ENCODE measurements at places on chromosomes 6 and 20.

- DNase-seq = no peak
These were observed 430.3 kb downstream of the TFAP2A start for GRCh38 chr6:9984607-9985006.

DNA sequence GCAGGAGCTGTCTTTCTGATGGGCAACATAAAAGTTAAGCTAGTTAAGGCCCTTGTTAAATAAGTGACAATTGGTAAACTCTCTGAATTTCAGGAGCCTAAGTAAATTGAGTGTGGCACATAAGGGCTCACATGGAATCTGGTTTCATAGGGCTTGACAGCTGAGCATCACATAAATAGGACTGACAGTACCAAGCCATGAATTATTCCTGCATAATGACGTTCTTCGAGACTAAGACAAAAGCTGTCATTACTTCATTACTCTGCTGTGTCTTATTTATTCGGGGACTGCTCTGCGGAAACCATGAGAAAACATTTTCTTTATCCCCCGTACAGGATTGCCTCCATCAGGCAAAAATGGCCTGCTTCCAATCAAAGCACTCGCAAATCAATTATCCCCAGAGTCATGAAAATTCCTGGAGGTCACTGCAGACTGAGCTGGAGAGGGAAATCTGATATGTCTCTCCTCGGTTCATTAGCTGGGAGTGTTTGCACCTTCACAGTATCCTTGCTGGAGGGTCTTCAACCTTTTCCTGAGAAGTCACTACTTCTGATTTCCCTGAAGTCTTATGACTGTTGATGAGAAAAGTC, 311.4 kb downstream of the CDH26 start:
- DNase-seq = no peak

GRCh38 chr20:53938739-53939138, 131.7 kb downstream of the BCAS1 start:
- DNase-seq = no peak

DNA sequence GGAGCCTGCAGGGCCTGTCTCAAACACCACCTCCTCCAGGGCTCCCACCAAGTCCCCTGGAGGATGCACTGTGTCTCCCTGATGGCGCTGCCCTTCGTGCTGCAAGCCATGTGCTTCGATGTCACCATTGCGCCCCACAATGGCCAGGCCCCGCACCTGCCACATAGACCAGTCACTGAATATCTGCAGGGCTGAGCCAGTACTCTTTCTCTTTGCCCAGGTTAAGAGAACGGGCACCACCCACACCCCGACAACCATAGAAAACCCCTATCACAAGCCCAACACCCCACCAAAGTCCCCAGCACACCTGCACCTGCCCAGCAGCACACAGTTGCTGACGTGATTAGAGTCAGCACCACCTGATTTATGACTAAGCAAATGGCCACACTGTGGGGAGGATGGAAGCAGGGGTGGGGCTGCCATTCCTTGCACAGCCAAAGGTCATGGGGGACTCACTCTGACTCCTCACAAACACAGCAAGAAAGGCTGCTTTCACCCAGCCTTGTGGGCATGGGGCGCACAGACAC, 104.3 kb downstream of the SLC23A2 start:
- DNase-seq = no peak

DNA sequence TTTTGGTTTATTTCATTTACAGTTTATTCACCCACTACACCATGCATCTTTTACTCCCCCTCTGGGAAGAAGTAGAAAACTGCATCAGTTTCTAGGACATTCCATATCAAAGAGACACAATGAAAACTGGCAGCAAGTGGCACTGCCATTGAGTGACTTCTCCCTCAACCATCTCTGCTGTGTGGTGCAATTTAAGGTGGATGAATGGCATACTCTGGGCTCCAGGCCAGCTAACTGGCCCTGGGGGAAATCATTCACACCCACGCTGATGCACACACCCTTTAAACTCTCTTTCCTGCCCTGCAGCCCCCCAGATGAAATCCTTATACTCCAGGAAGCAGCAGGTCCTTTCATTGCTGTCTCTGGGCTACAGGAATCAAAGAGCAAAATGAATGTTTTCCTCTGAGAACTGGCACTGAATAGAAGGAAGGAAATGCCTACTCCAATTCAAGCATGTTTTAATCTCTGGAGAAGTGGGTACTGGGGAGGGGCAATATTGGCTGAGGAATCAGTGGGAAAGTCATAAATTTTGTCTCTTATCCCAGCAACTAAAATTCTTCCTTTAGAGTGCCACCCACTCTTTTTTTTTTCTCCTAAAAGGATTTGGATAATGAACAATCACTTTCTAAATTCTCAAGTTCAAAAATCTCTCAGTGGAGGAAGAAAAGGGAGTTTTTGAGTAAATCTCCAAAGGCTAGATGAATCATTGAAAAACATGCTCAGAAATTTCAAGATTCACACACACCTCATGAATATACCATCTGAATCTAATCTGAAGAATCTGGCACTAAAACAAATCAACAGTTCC, 16.9 kb upstream of the RFPL4B start:
- no peak for DNase-seq

GRCh38 chr6:45718871-45719270, 296.8 kb downstream of the CLIC5 start:
- DNase-seq = no peak

- no peak for DNase-seq
These were observed 87.9 kb upstream of the CDYL start for GRCh38 chr6:4687989-4688947.

GRCh38 chr6:64233746-64234145, 598.1 kb downstream of the PHF3 start:
- no peak for DNase-seq

DNA sequence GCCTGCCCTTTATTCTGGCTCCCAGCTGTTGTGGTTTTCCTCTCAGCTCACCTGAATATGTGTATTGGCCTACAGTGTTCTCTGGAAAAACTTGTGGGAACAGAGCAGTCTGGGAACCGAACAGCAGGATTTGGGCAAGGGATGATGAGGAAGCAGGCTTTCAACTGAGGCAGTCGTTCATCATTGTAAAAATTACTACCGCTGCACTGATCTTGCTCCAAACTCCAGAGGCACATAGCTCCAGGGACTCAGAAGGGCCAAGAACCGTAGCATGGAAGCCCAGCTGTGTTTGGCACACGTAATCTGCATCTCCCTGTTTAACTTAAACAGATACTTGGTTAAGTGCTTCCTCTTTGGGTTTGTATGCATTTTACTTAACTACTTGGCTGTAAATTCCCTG, 48.3 kb upstream of the EEF1A1 start:
- no peak for DNase-seq

- no peak for DNase-seq
These were observed 690.7 kb downstream of the DOK5 start for GRCh38 chr20:55166063-55166462.

GRCh38 chr20:35117196-35117595, 24.6 kb upstream of the TRPC4AP start:
- DNase-seq = no peak

GRCh38 chr20:25213566-25214425, 18.3 kb downstream of the ENTPD6 start:
- DNase-seq = no peak

- DNase-seq = no peak
These were observed 456.9 kb upstream of the JAG1 start for GRCh38 chr20:11130554-11131166.

- DNase-seq = no peak
These were observed 105.2 kb upstream of the MAP7 start for GRCh38 chr6:136655239-136656014.

GRCh38 chr20:36491901-36492617, 49.3 kb upstream of the MYL9 start:
- DNase-seq = no peak

DNA sequence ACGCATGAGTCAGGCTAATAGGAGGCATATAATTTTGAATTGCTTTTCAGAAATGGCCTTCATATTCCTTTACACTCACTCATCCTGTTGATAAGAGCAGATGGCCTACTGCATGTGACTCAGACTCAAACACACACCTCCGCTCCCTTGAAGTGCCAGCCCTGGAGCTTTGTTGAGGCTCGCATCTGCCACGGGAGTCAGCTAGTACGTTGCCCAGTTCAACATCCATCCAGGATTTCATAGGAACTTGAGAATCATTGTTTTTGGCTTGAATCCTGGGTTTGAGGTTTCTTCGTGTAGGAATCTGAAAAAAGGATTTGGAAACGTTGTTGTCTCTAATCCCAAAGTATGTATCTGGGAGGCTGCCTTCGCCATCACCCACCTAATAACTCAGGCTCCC, 87.4 kb upstream of the JAG1 start:
- no peak for DNase-seq

DNA sequence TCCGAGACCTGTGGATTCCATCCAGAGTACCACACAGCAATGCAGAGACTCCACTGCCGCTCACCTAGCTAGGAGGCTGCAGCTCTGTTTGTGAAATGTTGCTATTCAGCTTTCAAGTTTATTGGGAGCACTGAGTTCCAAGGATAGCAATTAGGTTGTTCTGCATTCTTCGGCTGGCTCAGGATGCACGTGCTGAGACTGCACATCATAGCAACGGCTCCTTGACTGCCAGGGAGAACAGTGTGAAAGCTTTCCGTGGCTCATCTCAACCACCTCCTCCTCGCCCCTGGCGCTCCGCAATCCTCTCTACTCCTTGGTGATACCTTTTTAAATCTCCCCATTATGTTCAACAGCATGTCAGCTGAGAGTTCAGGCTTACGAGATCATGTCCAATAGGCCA, 116.6 kb downstream of the TSHZ2 start:
- DNase-seq = no peak

- DNase-seq = no peak
These were observed 70.7 kb downstream of the PRDM1 start for GRCh38 chr6:106156863-106157262.

- no peak for DNase-seq
These were observed 609.5 kb upstream of the ARID1B start for GRCh38 chr6:156167625-156168071.

GRCh38 chr6:41036601-41037000, 2.4 kb downstream of the UNC5CL start:
- no peak for DNase-seq

DNA sequence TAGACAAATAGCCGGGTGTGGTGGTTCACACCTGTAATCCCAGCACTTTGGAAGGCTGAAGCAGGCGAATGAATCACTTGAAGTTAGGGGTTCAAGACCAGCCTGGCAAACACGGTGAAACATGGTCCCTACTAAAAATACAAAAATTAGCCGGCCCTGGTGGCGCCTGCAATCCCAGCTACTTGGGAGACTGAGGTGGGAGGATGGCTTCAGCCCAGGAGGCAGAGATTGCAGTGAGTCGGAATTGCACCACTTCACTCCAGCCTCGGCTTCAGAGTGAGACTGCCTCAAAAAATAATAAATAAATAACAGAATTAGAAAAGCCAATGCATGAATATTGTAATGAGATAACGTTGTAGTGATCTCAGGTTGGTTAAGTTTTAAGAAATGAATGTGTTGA, 61.3 kb downstream of the RFX6 start:
- DNase-seq = no peak

DNA sequence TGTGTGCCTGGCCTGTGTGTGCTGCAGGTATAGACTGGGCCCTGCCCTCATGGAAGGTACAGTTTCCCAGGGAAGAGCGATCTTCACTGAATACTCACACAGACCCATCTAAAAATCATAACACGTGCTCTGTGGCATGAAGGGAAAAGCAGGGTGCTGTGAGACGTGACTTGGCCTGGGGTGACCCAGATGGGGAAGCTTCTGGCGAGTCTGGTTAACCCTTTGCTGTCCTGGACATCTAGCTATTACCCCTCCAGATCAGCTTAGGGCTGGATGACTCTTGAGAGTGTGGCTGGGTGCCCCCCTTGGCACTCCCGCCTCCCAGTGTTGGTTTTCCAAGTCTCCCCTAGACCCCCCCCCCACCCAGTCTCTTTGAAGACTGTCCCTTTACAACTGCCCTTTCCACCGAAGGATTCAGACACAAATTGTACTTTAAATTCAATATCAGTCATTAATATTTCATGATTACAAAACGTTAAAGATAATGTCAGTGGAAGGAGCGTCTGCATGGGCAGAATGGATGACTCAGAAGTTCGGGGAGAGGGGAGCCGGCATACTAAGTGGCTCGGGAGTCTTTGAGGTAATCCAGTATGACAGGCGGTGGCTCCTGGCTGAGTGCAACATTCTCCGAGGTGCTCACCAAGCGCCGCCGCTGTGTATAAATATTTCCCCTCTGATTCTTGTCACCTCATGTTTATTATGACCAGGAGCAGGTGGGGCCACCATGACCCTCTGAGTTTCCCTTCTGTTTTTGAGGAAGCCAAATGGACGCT, 77.3 kb downstream of the CD40 start:
- no peak for DNase-seq

DNA sequence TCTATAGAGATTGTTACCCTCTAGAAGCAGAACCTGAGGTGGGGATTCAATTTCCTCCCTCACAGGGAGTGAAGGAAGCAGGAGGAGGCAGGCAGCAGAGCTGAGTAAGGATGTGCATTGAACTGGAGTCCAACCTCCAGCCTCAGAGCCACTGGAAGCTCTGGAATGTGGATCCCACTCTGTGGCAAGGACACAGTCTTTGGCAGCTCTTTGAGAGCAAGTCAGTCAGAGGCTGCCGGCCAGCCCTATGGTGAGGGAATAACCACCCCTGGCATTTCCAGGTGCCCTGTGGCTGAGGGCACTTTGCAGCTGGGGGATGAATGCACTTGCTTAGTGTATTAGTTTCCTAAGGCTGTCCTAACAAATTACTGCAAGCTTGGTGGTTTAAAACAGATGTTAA, 37.2 kb downstream of the EBF4 start:
- DNase-seq = no peak

GRCh38 chr6:71289802-71290175, 1.2 kb downstream of the OGFRL1 start:
- no peak for DNase-seq

- DNase-seq = no peak
These were observed 193.3 kb downstream of the PHACTR1 start for GRCh38 chr6:12909833-12910232.

GRCh38 chr20:37294262-37294981, 5.0 kb downstream of the MANBAL start:
- DNase-seq = no peak

GRCh38 chr20:49868538-49868937, 46.8 kb downstream of the SPATA2 start:
- no peak for DNase-seq

DNA sequence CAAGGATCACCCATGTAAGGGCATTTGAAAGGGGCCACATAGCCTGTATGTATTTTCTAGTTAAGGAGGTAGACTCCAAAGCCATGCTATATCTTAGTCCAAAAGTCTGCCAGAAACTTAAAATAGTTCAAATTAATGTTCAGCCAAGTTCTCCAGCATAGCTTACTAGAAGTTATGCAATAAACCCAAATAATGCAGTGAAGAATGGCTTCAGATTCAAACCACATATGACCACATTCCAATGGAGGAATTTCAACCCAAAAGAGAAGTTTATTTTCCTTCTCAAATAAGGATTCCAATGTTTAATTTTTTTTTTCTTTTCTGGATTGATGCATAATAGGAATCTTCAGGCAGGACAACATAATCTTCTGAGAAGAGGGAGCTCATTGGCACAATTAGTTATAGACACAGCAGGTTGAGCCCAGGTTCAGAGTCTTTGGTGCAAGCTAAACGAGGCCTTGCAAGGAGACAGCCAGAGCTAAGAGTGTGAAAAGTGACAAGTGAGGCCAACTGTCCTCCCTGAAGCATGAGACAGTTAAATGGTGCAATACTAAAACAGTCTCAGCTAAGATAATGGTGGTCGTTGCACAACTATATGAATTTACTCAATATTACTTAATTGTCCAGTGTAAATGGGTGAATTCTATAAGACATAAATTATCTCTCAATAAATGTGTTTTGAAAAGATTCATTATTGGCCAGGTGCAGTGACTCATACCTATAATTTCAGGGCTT, 598.8 kb upstream of the CDH4 start:
- no peak for DNase-seq
